Lower leg skin (tissue), 4 donors: ENCODE measurements at places on chromosomes 4 and X.
A peak's percentile ranks its signal among the peaks of the same experiment; 100 is the strongest.

DNA sequence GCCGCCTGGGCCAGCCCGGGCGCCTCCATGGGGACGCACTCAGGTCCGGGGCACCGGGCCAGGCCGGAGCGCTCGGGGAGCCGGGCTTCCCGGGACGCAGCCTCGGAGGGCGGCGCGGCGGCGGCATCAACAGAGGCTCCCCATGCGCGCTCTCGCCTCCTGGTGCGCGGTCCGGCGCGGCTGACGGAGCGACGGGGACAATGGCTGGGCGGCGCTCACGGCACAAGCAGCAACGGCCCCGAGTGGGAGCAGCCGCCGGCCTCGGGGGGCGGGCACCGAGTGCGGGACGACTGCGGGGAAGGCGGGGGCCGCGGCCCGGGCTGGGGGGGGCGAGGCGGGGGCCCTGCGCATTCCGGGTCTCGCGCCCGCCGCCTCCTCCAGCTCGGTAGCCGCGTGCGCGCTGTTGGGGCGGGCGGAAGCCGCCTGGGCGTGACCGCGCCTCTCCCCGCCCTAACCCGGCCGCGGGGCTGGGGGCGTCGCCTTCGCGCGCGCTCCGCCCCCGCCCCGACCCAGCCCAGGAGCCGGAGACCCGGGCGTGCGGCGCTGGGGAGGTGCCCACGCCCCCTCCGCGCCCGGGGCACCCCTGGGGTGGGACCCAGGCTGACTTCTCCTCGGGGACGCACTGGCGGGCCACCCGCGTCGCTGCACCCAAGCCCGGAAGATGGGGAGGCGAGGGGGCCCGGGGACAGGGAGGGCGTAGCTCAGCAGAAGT is at the start of gene PRKX:
Gene PRKX (minus strand): TSS at position 425 of the 712 bp plus-strand sequence. CDS start 396 bp downstream, at position 29.
- DNase-seq, result peak; percentile 91

DNA sequence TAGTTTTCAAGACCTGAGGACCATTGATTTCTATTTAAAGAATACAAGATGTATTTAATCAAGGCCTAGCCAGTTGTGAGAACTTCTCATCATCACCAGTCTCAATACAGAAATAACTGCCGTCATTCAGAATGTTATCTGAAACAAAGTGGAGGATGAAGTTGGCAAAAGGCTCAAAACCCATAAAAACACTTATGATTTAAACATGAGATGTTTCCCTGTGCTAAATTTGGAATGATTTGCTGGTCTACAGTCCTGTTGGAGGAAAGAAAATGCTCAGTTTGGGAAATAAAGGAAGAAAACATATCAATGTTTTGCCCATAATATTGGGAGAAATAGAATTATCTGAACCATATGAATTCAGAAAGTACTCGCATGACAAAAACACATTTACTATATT is 192.2 kb downstream of the ADGRA3 start:
- no peak for DNase-seq

GRCh38 chrX:149476513-149476912 is 28.6 kb downstream of the IDS start:
- no peak for DNase-seq

GRCh38 chrX:585115-585808 is 45.3 kb upstream of the SHOX start:
- no peak for DNase-seq

- no peak for DNase-seq
Measured at GRCh38 chr4:7347981-7348380, 86.7 kb downstream of the PSAPL1 start.

DNA sequence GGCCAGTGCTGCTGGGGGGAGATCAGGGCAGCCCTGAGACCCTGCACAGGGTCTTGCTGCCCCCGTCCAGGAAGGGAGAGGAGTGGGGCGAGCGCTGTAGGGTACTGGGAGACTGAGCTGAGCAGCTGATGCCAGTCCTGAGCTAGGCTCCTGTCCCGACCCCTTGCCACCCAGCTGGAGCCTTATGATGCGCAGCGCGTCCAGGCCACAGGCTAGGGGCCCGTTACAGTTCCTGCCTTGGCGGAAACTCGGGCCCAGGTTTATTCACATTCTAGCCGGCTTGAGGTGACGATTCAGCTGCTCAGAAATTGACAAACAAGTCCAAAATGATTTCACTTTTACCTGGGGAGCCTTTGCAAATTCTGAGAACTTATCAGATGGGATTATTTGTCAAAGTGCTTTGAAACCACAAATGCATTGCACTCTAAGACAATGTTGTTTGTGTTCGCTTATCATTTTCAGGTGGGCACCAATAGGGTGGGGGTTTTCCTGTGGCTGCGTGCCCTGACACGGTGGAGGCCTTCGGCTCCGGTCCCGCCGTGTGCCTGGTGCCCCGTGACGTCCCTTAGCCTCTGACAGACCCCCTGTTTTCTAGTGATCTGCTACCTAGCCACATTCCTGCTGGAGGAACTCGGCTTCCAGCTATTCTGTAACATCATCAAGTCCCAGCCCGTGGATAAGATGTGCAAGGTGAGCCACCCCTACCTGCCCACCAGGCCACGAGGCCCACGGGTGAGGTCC is 18.9 kb downstream of the CFAP99 start:
- DNase-seq, result no peak

GRCh38 chr4:37687681-37688080 is 1.5 kb upstream of the RELL1 start:
- DNase-seq, result no peak

DNA sequence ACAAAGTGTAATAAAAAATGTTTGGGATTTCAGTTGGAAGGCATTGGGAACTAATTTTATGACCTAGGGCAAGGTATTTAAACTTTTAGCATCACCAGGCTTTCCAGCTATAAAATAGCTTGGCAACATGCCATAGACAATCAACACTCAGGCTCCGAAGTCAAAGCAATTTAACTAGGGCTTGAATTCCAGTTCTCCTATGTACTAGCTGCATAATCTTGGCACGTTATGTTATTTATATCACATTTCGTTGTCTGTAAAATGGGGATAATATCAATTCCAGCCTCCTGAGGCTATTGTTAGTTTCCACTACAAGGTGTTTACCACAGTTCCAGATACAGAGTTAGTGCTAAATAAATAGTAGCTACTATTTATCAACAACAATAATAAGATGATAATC is 78.8 kb downstream of the DMD start:
- DNase-seq, result no peak
